ENCODE measurements at places on chromosomes 1 and 21. TPM values are rescaled to one million over a fixed set of nuclear protein-coding genes. Genes with fewer than 3 reads are reported as not detected.

ELOVL1 gene
- 61.9 TPM for total RNA-seq

TBX15 gene
- 3.1 TPM for total RNA-seq

SPRR2B gene
- total RNA-seq: not detected

DNA sequence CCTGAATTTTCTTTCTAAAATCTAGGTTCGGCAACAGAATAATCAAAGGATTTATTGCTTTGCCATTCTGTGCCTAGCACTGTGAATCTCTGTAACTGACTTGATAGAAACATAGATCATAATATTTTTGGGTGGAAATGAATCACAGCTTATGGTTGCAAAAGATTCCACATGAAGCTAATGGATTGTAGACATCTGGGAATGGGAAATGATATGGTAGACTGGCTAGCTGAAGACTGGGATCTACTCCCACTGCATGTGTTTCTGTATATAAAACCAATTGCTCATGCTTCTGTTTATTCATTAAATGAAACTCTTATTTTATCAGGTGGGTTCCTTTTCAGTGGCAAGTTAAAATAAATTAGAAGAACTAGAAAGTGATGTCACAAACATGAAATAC lies 395.6 kb downstream of the ST6GALNAC3 start:
- DNase-seq: no peak

GRCh38 chr1:74470936-74471335 lies 41.5 kb downstream of the LRRC53 start:
- no peak for DNase-seq

Measured in osteocyte (in vitro differentiated cells).